GM20000 (cell line): ENCODE measurements at places on chromosomes 11 and 22.

- no peak for DNase-seq
These were observed 2.4 kb downstream of the FADS2 start for GRCh38 chr11:61830237-61831105.

DNA sequence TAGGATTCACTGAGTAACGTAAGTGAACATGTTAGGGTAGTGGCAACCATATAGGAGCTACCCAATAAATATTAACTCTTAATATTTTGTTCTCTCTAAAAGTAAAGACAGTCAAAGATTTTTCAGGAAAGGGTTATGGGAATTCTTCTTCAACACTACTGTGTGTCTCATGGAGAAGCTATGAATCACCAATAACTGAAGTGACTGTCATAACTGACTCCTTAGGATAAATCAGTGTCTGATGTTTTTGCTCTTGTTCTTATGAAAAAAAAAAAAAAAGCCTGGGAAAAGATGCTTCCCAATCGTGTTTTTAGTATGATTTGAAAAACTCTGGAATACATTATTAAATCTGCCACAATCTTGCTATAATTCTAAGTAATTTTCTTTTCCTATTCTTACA is 111.2 kb upstream of the CEP126 start:
- DNase-seq, result no peak

DNA sequence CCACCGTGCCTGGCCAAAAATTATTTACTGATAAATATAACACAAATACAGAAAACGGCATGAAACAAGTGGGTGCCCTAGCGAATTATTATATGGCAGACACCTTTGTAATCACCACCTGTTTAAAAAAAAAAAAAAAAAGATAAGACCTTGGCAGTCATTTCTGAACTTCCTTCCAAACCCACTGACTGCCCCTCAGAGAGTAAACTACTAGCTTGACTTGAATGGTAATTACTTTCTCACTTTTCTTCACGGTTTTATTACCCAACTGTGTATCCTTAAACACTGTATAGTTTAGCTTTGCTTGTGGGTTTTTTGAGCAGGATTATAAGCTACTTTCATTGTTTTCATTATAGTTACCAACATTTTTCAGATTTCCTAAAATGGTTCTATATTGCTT is 23.7 kb downstream of the SFI1 start:
- no peak for DNase-seq

DNA sequence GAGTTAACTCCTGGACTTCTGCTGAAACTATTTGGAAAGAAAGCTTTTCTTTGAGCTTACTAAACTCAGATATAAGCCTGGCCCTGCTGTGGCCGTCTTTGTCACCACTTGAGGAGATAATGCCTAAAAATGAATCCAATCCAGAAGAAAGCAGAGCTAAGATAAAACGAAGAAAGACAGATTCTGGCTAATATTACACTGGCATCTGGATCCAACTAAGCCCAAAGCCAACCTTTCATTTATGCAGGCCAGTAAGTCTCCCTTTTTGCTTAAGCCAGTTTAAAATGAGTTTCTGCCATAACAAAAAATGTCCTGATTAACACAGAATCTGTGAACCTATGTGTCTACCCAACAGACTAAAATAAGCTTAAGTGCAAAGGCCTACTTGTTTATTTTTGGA is 34.5 kb downstream of the PIK3C2A start:
- DNase-seq, result no peak

DNA sequence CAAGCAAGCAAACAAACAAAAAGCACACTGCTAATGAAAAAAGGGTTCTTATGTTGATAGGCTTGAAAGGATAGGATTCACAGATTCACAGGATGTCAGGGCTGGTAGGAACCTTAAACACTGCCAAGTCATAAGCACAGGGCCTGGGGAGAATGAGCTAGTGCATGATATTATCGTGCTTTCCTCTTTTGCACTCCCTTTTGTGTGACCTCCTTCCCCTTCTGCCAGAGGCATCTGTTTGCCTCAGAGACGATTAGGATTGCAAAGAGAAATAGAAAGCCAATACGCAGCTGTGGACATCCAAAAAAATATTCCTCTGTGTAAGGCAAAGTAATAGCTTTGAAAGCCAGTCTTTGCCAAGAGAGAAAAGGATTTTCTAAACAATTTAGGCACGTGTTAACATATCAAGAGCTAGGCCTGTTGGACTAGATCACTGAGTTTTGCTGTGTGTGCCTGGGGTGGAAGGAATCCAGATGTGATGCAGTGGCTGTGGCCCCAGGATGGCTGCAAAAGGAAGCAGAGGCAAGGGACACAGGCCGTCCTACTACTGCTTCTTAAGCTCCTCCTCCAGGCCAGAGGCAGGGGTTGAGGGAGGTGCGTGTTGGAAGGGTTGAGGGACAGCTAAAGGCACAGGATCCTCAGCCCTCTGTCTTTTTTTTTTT is 30.6 kb downstream of the MCHR1 start:
- no peak for DNase-seq

- no peak for DNase-seq
These were observed 3.4 kb downstream of the OR10V1 start for GRCh38 chr11:59710136-59710847.

GRCh38 chr11:78250099-78250498 is 61.4 kb downstream of the USP35 start:
- no peak for DNase-seq

- peak; percentile 55 for DNase-seq
These were observed 11.3 kb downstream of the FADS3 start for GRCh38 chr11:61880031-61880430.

DNA sequence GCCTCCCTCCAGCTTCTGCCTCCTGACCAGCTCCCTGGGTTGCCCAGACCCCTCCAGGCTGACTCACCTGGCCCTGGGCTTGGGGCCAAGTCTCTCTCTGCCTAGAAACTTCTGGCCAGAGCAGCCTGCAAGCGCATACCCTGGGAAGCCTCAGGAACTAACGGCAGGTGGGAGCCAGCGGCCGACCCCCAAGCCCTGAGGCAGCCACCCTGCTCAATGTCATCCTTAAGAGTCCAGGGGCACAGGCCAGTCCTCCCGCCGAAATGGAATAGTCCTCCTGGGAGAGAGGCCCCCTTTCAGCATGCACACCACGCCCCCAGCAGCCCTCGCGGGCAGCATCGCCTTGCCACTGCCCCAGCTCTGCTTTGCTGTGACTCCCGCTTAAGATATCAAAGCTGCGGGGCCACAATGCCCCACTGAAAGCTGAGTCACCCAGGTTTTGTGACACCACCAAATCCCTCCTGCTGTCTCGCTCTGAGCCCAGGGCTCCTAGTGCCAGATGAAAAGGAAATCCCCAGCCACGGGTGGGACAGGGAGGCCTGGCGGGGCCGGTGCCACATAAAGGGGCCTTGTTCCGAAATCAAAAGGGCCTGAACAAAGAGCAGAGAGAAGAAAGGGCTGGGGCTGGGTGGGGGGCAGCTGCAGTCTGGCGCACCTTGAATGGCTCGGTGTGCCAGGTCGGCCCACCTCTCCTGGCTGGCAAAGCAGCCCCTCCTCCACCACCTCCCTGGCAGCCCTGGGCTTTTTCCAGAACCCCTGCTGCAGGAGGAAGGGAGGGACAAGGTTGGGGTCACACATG is 21.4 kb upstream of the FGF3 start:
- no peak for DNase-seq

DNA sequence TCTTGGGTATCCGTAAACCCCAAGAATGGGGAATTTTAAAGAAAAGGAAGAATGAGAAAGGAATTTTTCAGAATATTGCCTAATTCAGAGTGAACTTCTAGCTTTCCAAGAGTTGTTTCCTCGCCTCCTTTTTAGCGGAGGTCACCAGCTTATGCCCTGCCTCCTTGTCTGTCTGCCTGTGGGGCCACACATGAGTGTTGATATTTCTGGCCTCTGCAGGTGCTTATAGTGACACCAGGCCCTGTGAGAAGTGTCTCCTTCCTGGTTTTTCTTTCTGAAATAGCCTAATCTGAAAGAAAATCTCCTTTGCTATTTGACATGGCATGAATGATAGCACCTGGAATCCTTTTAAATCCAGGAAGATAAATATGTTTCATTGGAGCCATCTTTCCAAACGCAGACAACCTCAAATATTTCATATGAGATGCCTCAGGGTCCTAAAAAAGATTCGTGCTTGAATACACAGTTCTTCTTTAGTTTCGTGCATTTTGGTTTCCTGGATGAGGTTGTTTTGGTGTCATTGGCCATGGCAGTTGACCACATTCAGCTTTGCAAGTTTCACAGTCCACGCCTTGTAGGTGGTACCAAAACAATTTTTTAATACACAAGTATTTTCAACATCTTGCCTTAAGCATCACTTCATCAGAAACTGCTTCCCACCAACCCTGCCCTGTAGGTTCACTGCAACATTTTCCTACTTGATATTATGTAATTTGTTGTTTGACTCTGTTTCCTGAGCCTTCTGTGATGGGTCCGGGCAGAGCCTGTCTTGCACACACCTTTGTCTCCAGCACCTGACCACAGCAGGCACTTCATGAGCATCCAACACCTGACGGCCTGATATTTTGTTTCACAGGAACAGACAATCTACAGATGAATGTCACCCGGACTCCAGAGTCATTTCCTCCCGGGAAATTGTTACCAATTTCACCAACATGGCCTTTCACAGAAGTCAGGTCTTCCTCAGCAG is 159.4 kb downstream of the C11orf91 start:
- no peak for DNase-seq

DNA sequence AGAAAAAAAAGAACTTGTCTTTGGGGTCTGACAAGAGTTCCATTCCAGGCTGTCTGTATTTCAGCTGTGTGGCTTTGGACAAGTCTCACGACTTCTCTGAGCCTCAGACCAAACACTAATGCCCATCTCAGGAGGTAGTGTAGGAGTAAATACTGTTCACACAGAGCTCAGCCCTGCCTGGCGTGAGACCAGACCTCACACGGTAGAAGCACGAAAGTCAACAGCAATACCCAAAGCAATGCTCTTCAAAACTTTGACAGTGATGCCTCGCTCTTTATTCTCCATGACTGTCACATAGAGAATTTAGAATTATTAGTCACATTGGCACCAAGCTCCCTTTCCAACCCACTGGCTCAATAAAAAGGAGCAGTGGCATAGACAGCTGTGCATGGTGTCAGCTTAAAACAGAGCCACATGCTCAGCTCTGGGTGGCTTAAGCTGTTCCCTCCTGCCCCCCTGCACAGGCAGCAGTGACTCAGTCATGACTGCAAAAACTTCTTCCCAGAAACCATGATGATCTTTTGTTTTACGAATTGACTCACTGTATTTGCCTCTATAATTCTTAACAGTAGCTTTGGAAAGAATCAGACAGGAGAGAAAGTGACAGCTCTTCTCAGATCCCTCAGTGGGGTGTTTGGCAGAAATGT is 74.0 kb upstream of the PHF21B start:
- no peak for DNase-seq

DNA sequence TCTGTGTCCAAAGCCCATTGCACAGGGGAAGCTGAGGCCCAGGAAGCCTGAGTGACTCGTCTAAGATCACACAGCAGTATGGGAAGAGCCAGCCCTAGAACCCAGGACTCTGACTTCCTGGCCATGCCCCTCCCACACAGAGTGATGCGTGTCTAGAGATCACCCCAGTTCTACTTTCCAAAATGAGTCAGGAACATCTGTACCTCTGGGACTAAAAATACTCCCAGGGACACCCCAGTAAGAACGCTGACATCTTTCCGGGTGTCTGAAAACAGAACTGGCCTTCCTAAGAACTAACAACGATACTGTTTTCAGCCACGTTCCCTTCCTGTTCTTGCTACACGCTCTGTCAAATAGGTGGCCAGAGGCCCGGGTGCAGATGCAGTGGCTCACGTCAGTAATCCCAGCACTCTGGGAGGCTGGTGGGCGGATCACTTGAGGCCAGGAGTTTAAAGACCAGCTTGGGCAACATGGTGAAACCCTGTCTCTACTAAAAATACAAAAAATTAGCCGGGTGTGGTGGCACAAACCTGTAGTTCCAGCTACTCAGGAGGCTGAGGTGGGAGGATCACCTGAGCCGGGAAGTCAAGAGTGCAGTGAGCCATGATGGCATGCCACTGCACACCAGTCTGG is 21.7 kb upstream of the PDGFB start:
- DNase-seq, result peak; percentile 83

- DNase-seq, result peak; percentile 85
These were observed 3.4 kb upstream of the IGLL5 start for GRCh38 chr22:22884010-22884887.

- DNase-seq, result no peak
These were observed 4.7 kb downstream of the PITPNM1 start for GRCh38 chr11:67500484-67500821.

DNA sequence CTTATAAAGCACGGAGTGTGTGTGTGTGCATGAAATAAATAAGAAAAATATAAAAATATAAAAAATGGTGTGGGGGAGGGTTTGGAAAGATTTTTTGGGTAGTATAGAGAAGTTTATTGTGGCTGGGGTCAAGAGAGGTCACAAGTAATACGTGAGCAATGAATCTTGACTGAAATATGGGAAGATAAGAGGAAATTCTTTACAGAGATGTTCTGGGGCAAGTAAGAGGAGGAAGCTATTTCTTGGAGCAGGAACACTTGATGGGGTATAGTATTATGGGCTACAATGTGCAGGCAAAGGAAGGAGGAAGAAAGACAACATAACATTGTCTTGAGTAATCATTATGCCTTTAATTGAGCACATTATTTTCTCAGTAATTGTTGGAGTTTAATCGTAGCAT is 2.1 kb downstream of the HBD start:
- DNase-seq, result no peak

- no peak for DNase-seq
These were observed 187.8 kb downstream of the SNX19 start for GRCh38 chr11:130728185-130729180.

GRCh38 chr11:67581469-67581868 is 2.1 kb upstream of the GSTP1 start:
- no peak for DNase-seq

GRCh38 chr22:19059481-19060278 is 62.5 kb downstream of the DGCR2 start:
- no peak for DNase-seq

DNA sequence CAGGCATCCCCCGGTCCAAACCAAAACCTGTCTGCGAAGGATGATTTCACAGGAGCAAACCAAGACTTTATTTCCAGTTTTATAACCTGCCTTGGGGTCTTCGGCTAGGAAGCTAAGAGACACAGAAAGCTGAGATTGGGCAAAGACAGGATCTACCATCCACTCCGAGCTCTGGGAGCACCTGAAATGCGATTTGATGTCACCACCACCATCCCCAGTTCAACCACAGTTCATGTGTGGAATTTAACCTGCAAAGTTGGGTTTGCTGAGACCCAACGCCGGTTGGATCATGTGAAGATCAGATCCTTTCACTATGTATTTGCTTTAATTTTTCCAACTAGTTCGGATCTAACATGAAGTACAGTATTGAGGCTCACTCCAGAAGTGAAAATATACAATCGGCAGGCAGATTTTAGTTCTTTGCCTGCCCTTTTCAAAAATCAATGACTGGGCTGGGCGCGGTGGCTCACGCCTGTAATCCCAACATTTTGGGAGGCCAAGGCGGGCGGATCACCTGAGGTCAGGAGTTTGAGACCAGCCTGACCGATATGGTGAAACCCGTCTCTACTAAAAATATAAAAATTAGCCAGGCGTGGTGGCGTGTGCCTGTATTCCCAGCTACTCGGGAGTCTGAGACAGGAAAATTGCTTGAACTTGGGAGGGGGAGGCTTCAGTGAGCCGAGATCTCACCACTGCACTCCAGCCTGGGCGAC is 1.4 kb upstream of the C11orf24 start:
- no peak for DNase-seq
